ENCODE measurements at places on chromosomes 5 and 9.

DNA sequence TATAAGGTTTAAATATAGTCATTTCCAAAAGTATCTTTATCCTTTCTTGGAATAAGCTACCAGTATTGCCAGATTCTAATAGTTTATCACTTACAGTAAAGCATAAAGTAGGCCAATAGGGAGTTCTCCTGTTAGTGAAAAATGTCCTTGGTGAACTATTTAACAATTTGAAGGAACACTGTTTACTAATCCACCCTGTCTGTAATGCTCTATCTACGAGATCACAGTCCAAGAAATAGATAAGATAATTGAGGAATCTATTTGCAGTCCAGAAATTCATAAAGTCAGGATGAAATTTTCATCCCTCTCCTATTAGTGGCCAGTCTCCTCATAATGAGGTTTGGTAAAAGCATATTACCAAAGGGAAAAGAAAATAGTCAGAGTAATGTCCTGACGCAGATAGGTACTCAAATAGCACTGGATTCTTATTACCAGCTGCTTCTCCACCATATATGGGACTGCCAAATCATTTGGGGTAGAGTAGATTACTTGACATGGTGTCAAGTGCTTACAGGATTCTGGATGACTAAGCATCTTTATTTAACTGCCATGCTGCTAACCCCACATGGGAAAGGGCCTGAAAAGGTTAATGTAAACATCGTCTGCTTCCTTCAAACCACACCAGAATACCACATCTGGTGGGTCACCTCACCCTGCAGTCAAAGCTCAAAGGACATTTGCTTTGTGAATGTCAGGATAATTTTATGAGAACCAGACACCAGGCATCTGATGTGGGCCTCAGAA lies 808.1 kb downstream of the EFNA5 start:
- DNase-seq, result no peak

- no peak for DNase-seq
Measured at GRCh38 chr9:89465726-89466308, 32.1 kb downstream of the SEMA4D start.

DNA sequence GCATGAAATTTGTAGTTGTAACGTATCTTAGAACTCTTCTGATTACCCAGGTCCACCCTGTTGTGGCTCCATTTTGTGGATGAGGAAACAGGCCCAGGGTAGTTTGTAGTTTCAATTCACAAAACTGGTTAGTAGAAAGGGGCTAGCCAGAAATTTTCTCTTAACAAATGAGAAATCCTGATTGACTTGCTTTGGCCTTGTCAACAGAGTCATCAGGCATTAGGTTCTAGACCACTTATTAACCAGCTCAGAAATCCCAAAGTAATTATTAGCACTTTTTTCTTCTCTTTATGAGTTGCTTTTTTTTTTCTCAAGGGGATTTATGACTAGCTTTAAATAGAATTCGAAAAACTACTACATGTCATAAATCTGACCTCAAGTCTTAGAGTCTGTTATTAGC lies 160.2 kb downstream of the SH3GL2 start:
- DNase-seq, result no peak

- no peak for DNase-seq
Measured at GRCh38 chr5:32734827-32735378, 23.8 kb downstream of the NPR3 start.

DNA sequence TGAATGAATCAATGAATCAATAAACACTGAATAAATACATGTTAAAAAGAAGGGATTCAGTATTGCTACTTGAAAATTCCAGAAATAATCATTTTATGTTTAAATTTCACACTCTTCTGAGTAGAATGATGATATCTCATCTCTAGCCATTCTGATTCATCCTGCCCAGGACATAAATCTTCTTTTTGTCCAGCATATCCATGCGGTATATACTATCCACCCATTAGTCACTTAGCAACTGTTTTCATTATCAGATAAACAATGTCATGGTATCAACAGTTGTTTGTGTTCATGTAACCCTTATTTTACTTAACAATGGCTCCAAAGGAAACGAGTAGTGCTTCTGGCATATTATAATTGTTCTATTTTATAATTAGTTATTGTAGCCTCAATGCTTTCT lies 432.4 kb upstream of the SMC2 start:
- DNase-seq, result no peak

GRCh38 chr5:18483451-18483850 lies 849.2 kb downstream of the TAF11L14 start:
- no peak for DNase-seq

Measured in T-cell (primary cell).